ENCODE measurements at places on chromosomes 4 and X. TPM values are rescaled to one million over a fixed set of nuclear protein-coding genes. Genes with fewer than 3 reads are reported as not detected.

The MAGEB10 gene
- total RNA-seq: not detected

The MBTPS2 gene
- 17.7 TPM for total RNA-seq

The PRKG2 gene
- 2.3 TPM for total RNA-seq

The GAGE12J gene
- not detected for total RNA-seq

The LONRF3 gene
- 3.3 TPM for total RNA-seq

The PFKFB1 gene
- total RNA-seq: 0.45 TPM

All from cerebellum (tissue), 4 donors.